ENCODE measurements at places on chromosomes 13 and 19.

- no peak for DNase-seq
These were observed 39.0 kb downstream of the HSPH1 start for GRCh38 chr13:31122544-31123260.

DNA sequence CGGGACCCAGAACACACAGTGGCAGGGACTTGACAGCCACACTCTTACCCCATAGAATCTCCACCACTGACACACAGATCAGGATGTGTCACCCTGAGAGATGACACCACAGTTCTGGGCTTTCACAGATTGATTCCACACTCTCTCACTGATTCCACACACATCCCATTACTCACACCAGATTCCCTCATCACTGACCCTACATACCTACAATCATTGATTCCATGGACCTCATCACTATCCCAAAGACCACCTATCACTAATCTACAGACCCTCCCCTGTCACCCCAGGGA lies 57.6 kb upstream of the ZNF527 start:
- no peak for DNase-seq

DNA sequence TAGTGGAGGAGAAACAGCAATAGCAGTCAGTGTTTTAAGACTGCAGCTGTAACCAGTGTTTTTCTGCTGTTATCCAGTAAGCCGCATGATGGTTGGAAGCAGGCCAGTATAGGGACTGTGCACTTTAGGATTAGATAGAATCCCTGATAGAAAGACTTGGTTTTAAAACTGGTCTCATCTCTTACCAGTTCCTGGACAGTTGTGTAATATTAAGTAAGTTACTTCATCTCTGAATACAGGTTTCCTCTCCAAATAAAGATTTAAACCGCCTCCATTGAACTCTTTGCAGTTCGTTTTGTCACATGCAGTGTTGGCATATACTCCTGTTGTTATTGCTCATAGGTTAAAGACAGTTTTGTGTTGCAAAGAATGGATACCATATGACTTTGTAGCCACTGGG lies 25.6 kb downstream of the URI1 start:
- DNase-seq: no peak

DNA sequence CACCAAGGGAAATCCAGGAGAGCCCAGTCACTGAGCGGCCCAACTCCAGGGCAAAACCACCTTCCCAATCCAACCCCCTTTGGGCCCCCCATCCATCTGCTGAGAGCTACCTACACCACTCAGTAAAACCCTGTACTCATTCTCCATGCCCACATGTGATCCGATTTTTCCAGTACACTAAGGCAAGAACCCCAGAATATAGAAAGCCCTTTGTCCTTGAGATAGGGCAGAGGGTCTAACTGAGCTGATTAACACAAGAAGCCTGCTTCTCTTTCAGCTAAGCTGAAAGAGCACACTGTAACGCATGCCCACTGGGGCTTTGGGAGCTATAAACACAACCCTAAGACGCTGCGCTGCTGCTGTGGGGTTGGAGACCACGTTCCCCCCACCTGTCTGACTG lies 36.0 kb downstream of the PBX4 start:
- DNase-seq: no peak
